GM20000 (cell line): ENCODE measurements at places on chromosomes 4 and X.

- DNase-seq: no peak
Measured at GRCh38 chr4:165563851-165564250, 185.0 kb downstream of the CPE start.

DNA sequence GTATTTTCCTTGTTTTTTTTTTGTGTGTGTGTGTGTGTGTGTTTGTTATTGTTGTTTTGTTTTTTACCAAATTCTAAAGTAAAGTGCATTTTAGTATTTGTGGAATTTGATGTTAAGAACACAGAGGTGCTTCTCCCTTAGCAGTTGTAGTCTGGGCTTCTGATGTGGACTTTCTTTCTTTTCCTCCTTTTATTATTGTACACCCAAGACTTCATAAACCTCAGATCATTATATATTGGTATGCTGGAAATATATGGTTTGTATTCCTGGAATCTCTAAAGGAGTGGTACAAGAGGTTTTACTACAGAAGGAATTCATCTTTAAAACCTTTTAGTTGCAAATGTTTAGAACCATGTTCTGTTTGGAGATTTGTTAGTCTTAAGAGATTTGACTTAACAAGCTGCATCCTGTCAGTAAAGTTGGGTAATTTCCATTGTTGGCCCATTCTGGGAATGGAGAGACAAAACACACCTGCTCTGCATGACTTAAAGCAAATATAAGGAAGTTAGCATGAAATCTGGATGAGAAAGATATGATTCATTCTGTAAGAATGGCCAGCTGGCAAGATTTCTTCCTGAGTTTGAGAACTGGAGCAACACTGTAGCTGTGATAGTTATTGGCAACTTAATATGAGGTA, 64.0 kb downstream of the SMAD1 start:
- DNase-seq: no peak

GRCh38 chr4:139838811-139839210, 173.2 kb downstream of the MGST2 start:
- no peak for DNase-seq

DNA sequence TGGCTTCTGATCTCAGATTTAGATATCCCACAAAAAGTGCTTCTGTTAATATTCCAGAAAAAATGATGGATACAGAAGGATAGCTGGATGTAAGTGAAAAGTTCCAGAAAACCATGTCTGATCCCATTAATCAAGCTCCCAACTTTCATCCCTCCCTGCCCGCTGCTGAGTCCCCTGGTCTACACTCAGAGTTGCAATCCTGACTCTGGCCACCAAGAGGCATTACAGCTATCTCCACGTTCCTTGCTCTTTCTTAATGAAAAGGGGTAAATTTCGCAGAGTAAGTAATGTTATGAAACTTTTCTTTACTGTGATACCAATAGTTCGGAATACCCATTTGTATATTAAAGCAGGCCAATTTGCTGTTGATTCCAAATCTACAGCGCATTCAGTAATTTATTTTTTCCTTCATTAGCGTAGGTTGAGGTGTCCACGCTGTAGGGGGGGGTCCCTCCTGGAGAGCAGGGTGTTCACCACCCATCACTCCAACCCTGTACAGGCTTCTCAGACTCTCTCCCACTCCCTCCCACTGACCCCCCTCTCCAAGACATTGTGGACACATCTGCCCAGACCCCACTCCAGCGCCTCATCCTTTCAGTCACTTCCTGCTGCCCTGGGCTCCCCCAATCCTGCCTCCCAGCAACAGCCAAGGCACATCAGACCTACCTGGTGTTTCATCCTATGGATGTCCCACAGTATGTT, 55.1 kb downstream of the RAB40A start:
- DNase-seq: peak; percentile 22

DNA sequence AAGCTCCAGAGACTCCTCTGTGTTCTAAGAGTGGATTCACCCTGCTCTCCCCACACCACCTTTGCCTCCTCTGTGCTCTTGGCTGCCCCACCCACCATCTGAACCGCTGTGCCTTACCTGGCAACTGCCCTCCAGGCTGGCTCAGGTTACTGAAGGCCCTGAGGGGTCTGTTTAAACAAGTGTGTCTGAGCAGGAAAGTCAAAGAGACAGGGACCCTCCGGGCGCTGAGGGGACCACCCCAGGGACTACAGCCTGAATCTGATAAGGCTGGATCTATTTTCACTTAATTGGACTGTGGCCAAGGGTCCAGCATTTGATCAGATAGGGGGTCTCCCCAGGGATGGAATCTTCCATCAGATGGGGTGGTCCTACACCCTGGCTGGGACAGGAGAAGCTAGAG, 10.4 kb upstream of the MSX1 start:
- DNase-seq: no peak

- no peak for DNase-seq
Measured at GRCh38 chrX:8988446-8988845, 45.5 kb downstream of the FAM9B start.

- no peak for DNase-seq
Measured at GRCh38 chrX:136467303-136467702, 20.4 kb upstream of the BRS3 start.

DNA sequence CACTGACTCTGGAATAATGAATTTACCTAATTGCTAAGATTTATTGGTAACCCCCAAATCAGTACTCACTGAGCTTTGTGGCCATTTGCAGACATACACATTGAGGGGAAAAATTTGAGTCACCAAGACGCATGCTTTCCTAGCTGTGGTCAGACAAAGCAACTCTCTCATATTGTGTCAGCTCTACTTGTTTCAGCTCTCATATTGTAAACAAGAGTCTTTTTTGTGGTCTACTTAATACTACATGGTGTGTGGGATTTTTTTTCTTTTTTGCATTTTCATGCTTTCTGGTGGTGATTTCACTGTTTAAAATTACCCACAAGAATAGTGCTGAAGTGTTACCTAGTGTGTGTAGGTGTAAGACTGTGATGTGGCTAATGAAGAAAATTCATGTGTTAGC, 428.2 kb upstream of the GALNT7 start:
- no peak for DNase-seq
